ENCODE measurements at places on chromosomes 6 and 20.
A peak's percentile ranks its signal among the peaks of the same experiment; 100 is the strongest.

DNA sequence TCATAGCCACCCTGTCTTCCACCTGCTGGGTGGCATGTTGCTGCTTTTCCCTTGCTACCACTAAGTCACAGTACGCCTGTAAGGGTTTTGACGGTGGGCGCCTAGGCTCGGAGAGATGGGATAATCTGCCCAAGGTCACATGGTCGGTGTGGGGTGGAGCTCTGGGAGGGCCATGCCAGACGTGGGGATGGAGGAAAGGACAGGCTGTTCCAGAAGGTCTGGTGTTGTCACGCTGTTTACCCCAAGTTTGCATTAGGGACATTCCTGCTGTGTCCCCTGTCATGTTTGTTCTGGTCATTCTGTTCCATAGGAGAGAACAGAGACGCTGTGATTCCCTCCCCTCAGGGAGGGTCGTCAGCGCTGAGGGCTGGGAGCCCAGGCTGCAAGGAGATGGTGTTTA is 16.1 kb downstream of the IP6K3 start:
- no peak for DNase-seq

- DNase-seq, result no peak
These were observed 793 bp upstream of the HDAC2 start for GRCh38 chr6:113971741-113972140.

GRCh38 chr6:168139121-168139520 is 60.1 kb upstream of the FRMD1 start:
- DNase-seq, result peak; percentile 81

DNA sequence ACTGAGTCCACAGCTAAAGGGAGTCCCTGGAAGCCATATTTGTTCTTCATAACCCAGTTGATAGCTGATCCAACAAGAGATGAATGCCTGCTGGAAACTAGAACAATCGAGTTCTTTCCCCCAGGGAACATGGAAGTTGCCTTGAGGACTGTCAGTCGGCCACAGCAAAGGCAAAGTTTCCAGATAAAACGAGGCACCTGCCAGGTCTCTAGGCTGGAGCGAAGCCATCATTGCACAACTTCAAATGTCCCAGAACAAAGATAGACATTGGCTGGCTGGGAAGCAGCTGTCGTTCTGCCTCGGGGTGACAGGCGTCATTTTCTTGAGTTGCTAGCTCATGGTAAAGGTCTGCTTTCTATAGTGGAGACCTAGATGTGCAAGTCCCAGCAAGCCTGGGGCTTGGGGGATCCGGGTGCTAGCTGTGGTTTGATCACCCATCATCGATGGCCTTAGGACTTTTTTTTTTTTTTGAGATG is 184.4 kb upstream of the ZNF217 start:
- DNase-seq, result no peak

DNA sequence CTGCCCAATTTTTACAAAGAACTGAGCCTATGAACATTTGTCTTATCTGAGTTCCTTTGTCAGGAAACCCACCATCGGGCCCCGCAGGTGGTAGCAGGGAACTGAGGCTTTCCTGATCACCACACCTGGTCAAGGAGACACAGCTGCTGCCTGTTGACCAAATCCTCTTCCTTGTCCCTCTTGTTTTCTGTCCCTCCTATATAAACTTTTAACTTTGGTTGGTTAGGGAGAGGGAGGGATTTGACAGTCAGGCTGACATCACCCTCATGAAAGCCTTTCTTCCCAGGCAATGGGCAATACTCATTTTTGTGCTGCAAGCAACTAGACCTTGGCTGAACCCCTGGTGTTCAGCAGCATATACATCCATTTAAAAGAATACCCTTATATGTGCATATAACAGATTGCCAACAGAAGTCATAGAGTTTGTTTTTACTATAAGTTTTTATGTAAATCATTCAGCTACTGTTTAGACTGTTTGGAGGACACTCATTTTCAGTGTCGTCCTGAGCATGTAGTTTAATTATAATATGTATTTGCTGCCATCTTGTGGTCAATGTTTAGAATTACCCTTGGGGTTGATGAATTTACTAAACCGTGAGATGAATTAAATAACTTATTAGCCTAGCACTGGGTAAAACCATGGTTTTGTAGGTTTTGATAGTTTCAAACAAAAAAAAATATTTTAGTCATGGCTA is 17.0 kb downstream of the CRISP1 start:
- DNase-seq, result no peak

DNA sequence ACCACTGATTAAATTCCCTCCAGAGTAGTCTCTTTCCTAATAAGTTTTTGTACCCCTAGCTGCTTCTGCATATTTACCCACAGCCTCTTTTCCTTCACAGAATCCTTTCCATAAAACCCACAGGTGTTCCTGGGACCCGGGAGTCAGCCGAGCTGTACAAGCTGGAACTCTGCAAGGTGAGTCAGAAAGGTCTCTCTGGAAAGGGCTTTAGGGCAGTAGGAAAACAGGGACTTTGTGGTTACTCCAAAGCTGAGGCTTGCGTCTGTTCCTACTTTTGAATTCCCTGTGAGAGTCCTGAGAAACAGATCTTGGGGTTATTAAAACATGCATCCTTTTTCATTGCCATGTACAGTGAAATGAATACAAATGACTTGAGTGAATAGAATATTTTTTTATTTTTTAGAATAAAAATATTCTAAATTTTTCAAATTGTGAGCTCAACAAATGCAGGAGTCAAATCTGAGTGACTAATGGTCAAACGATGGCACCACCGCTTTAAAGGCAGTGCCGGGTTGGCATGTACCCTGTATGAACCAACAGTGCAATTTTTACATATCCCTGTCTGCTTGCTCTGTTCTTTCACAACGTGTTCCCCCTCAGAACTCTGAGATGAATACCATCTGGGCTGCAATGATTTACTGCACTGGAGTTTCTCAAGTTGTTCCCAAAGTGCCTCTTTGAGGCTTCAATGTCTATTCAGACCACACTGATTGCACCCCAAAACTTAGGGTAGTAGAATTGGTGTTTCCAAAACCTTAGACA is 78.4 kb downstream of the GFRAL start:
- DNase-seq, result no peak

GRCh38 chr6:48490658-48491057 is 379.7 kb upstream of the PTCHD4 start:
- DNase-seq, result no peak

- DNase-seq, result no peak
These were observed 30.3 kb upstream of the TMEM217 start for GRCh38 chr6:37288247-37288646.

DNA sequence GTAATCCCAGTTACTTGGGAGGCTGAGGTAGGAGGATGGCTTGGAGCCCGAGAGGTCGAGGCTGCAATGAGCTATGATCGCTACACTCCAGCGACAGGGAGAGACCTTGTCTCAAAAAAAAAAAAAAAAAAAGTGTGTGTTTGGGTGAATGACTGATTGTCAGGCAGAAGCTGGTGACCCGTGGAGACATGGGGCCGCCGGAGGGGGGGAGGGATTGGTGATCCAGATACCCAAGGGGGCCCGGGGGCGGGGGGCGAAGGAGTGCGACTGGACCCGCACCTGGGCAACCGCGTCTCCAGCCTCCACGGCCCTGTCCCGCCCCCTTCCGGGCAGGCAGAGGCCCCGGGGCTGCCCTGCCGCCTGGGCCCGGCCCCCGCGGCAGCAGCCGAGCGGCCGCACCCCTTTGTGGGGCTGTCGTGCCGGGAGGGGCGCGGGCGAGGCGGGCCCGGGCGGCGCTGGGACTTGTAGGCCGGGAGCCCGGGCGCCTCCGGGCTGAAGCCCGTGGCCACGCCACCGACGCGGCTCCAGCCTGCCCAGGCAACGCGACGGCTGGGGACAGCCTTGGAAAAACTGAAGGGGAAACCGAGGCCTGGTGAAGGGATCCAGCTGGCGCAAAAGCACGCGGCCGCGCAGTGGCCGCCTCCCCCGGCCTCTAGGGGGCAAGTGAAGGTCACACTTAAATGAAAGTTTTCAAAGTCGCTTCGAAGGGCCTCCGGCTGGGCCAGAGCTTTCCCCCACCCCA is 2.1 kb upstream of the RBM38 start:
- no peak for DNase-seq

- peak; percentile 42 for DNase-seq
These were observed 91.2 kb downstream of the CARMIL1 start for GRCh38 chr6:25370178-25371036.

- DNase-seq, result no peak
These were observed 70.4 kb downstream of the AKAP7 start for GRCh38 chr6:131205481-131206244.

DNA sequence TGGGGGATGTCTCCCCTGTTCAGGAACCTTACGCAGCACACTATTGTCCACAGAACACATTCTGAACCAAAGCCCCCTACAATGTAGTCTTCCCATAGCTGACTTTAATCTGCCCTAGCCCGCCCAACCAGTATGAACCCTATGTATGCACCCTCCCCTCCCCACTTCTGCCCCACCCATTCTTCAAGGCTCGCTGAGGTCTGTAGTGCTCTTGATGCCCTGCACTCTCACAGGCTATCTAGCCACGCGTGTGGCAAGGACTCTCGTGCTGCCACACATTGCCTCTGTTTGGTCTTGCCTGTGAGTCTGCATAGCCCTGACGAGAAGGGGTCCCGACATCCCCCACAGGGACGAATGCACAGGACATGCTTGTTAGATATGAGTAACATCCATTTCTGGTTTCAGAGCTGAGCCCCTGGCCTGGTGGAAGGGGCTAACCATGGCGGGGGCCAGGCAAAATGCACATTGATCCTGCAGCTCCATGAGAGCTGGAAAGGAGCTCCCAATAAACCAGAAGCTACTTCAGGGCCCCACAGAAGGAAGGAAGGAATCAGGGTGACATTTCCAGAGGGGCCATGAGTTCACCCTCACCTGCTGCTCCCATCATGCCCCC is 22.6 kb downstream of the MOCS1 start:
- no peak for DNase-seq

GRCh38 chr20:51627586-51627985 is 85.1 kb upstream of the NFATC2 start:
- no peak for DNase-seq

DNA sequence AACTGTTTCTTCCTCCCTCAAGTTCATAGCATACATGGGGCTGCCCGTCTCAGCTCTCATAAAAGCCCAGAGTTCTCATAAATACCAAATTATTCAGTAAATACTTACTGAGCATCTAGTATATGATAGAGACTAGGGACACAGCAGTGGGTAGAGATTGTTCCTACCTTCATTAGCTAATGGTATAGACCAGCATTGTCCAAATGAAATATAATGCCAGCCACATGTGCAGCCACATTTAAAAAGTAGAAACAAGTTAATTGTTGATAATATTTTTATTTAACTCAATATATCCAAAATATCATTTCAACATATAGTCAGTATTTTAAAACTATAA is 1.2 kb downstream of the TTLL9 start:
- DNase-seq, result no peak

GRCh38 chr20:63974402-63975200 is 4.8 kb downstream of the SAMD10 start:
- no peak for DNase-seq

DNA sequence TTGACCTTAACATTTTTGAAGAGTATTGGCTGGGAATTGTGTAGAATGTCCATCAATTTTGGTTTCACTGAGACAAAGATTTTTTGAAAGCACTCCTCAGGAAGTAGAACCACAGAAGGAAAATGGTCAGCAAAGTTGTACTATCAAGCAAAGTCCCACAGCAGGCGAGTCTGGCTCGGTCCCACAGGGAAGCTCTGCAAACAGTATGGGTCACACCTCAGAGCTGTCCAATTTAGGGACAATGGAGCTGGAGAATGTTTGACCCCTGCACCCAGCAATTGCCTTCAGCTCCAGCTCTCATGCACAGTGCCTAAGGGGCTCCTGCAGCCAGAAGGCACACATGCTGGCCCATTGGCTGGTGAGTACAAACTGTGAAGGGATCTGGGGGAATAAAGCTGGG is 147.0 kb downstream of the MAFB start:
- DNase-seq, result no peak

DNA sequence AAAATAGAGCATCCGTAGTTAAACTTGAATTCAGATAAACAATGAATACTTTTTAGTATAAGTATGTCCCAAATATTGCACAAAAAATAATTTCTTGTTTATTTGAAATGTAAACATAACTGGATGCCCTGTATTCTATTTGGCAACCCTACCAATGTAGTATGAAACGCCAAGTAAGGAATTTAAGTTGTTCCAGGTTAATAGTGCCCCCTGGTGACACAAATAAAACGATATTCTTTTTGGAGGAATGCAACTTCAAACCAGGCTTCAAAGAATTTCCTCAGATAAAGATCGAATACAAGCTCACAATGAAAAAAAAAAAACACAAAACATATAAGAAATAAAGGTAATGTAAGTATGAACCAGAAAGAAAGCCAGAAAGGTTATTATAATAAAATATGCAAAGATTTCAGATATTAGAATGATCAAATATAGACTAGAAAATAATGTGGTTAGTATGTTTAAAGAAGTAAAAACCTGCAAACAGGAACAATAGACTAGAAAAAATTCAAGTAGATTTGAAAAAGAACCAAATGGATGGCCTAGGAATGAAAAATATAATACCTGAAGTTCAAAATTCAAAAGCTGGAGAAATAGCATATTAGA is 18.4 kb upstream of the AKAP7 start:
- DNase-seq, result no peak

DNA sequence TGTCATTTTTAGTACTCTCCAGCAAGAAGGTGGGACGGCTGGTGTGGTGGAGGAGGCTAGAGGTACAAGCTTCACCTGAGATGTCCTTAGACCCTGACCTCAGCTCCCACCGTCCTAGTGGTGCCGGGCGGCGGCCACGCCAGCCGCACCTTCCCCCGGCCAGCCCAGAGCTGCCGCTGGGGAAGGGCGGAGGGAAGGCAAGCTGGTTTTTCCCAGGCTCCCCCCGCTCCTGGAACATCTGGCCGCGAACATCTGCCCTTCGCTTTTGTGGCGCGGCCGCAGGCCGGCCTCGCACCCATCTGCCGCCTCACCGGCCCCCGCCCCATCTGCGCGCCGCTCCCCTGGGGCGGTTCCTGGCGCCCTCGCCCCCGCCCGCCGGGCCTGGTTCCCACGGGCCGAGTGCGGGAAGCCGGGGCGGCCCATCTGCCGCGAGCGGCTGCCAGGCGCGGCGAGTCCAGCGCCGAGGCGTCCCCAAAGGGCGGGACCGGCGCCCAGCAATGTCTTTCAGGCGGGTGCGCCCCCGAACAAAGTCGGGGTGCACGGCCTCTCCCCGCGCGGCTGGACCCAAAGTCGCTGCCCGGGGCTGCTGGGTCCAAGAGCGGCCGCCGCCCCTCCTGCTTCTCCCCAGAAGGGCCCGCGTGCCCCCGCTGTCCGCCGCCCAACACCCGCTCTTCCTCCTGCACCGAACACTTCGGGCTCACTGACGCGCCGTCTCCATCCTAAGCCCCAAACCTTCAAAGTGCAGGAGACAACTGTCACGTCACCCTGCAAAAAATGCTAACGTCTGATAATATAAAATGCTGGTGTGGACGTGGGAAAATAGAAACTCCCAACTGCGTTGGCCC is 17.3 kb upstream of the ID1 start:
- DNase-seq, result no peak

DNA sequence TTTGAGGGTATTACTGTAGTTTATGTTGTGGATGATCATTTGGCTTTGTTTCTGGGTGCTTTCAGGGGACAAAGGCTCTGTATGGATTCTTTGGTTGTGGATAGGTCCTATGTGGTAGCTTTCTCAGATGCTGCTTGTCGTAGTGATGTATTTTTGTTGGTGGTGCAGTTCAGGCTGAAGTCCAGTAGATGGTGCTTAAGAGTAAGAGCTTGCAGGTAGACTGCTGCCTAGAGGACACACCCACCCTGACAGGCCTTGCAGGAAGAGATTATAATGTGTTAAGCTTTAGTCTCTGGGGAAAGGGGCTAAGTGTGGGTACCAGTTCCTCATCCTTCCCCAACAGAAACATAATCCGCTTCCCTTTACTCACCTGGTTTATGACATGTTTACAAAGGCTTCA is 62.6 kb upstream of the ADGRB3 start:
- DNase-seq, result no peak
